Activated effector memory CD4-positive, alpha-beta T cell treated with Interleukin-2 at 50 U/mL for 16 hours (primary cell): ENCODE measurements at places on chromosomes 3 and 15.

DNA sequence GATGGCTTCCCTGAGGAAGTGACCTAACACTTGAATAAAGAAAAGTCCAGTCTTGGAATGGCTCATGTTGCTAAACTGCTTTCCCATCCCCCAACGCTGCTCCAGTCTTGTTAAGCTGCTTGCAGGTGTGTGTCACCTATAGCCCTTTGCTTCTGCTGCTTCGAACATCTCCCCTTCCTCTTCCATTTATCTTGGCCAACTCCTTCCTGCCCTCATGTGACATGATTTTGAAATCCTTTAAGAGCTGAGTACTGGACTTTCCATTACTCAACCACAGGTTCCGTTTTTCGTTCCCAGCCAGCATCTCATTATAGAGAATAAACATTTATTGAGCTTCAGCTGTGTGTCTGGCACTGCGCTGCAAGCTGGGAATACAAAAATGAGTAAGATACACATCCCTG lies 1.7 kb downstream of the ATG7 start:
- no peak for DNase-seq

DNA sequence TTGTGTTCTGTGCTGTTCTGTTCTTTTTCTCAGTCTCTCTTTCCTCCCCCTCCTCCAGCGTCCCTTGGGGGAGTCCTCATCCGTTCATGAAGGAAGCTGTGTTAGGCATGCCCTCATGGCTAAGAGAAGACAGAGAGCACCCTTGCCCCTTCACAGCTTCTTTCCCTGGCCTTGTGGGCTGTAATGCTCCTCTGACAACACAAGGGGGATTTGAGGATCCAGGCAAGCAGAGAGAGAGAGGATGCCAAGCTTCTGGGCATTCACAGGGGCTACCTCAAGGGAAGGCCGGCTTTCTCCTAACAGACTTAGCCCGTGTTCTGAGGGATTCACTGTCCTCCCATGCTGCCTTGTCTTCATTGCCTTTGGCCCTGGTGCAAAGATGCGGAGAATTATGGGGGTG lies 389.5 kb downstream of the LRTM1 start:
- no peak for DNase-seq

DNA sequence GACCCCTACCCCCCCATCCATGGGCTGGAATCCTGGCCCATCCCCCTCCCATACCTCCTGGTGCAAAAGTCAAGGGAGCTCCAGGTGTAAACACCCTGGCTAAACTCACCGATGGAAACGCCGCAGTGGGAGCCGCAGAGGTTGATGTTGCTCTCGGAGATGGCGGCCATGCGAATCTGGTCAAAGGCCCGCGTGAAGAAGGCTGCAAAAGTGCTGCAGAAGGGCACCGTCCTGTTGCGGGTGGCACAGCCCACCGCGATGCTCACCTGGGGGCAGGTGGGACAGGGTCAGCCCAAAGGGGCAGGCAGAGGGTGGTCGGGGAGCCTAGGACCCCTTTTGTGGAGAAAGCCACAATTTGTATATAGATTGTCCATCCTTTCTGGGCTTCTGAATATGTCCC lies 26.7 kb downstream of the TKT start:
- no peak for DNase-seq

DNA sequence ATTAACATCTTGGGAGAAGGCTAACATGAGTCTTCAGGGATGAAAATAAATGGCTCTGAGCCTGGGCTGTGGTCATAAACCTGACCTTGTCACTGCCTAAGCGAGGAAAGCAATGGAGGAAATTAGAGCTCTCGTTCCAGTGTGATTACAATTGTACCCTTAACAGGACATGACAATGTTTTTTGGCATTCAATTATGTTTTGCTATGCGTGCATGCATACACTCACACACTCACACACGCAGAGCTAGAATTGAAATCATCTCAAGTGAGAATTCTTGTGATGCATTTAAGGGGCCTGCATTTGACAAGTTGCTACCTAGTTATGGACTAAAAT lies 24.1 kb downstream of the ZNF80 start:
- DNase-seq = no peak

DNA sequence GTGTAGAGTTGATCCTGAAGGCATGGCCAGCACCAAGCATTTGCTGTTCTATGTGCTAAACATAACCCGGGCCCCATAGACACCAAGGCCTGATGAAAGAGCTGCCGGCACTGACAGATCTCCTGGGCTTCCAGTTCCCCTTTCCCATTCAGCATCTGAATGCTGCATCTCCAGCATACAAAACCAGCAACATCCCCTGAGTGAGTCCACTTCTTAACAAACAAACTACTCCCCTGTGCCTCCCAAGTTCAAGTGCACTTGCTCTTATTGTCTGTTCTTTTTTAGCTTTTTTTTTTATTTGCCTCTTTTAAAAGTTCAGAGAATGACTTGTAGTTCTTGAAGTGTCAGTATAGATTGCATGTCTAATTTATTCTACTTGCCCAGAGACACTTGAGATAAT lies 156.0 kb downstream of the EDEM1 start:
- no peak for DNase-seq
